ENCODE measurements at places on chromosomes 16 and 17.

DNA sequence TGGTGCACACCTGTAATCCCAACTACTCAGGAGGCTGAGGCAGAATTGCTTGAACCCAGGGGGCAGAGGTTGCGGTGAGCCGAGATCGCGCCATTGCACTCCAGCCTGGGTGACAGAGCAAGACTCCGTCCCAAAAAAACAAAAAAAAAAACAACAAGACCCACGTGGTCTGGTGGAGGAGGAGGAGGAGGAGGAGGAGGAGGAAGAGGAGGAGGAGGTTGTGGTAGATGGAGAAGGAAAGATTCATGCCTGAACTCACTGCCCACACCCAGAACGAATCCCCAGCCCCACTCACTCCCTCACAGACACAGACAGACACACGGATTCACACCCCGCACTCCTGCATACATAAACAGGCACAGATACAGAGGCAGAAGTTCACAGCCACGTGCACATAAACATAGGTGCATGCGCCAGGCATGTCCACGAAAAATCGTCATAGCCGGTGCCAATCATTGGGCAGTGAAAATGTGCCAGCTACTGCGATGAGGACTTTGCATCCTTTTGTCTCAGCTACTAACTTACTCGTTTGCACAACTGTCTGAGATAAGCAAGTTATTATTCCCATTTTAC lies 138.5 kb downstream of the WSCD1 start:
- no peak for DNase-seq

GRCh38 chr16:85316321-85316919 lies 204.1 kb upstream of the CIBAR2 start:
- DNase-seq, result peak; percentile 33

DNA sequence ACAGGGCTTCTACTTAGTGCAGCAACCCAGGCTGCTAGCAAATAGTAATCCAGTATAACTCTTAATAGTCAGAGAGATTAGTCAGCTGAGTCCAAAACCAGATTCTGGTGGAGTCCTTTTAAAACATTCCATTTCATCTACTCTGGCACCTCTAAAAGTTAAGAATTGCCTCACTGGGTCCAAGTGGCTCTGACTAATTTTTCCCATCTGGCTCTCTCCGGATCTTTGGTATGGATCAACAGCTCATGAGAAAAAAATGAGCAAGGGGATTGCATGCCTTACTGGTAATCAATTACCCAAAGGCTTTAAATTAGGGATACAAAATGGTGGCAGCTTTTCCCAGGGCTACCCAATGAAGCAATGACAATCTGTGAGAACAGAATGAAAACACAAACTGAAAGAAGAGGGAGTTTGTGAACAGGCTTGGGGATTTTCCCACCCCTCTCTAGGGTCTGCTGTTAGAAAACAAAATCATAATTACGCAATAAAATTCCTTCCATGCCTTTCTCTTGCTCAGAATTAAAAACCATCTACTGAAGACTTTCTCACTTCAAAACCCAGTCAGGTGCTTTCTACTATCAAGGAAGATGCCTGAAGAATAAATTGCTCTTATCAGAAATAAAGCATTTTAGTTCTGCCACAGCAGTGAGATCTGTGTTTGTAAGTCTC lies 84.6 kb upstream of the PMFBP1 start:
- DNase-seq, result no peak

DNA sequence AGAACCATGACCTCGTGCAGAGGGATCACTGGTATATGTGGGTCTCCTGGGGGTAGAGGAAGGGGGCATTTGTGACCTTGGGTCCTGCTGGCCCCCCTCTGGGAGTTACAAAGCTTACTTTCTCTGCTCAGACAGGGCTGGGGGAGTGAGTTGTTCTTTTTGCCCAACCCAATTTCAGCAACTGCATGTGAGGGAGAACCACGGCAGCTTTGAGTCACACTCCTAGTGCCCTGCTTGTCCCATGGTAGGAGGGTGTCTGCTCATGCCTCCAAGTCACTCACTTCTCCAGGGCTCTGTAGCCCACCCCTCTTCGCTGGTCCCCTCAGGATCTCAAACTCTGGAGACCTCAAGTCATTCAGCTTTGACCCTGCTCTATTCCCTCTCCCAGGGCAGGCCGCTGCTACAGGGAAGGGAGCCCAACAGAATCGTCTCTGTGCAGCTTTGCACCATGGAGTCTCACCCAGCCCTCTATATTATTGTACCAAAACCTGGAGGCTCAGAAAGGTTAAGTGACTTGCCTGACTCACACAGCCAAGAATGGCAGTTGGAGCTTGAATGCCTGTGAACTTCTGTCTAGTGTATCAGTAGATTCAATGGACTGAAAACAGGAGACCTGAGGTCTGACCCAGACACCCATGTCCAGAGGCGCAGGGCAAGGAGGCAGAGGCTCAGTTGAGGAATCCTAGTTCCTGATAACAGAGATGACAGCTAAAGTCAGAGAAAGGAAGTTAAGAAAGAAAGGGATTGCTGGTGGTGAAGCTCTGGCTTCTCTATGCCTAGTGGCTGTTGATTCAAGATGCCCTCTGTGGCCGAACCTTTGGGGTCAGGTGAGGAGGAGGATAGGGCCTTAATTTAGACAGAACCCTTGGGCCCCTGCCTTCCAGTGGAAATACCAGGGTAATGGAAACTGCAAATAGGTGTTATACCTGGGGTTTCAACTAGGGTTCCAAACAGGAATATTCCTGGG lies 14.6 kb upstream of the ETV4 start:
- DNase-seq, result no peak

Measured in AML-193 (cell line).